ENCODE measurements at places on chromosomes 7 and 10. TPM values are rescaled to one million over a fixed set of nuclear protein-coding genes. Genes with fewer than 3 reads are reported as not detected.

- peaks cover 11% of the 10 kb centered on the region for H3K4me1 ChIP-seq
- H3K36me3 ChIP-seq = no peaks in the 10 kb centered on the region
Measured at GRCh38 chr7:120402801-120403200, 129.8 kb downstream of the KCND2 start.

The HOXA4 gene
- 2.6 TPM for total RNA-seq

DNA sequence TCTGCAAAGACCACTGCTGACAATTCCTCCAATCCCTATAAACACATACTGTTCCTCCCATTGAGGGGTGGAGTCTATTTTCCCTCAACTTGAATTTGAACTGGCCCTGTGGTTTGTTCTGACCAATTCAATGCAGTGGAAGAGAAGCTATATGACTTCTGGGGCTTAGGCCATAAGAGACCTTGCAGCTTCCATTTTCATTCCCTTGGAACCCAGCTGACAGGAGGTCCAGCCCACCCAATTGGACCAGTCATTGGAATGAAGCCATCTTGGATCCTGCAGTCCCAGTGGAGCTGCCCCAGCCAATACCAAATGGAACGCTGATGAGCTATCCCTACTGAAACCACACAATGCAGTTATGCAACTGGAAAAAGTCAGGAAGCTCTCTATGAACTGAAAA, 8.9 kb upstream of the TMED4 start:
- no peak for DNase-seq
- H3K27me3 ChIP-seq = no peaks in the 10 kb centered on the region
- H3K36me3 ChIP-seq = no peaks in the 10 kb centered on the region
- H3K27ac ChIP-seq = no peak overlapping the region
- H3K4me3 ChIP-seq = no peak overlapping the region

GRCh38 chr10:119541459-119542356, 811 bp downstream of the RGS10 start:
- peak overlapping the region; percentile 78 for H3K27ac ChIP-seq
- no peaks in the 10 kb centered on the region for H3K27me3 ChIP-seq
- no peaks in the 10 kb centered on the region for H3K36me3 ChIP-seq
- DNase-seq = peak; percentile 74
- H3K4me1 ChIP-seq = peaks cover 80% of the 10 kb centered on the region
- H3K4me3 ChIP-seq = peak overlapping the region; percentile 87

DNA sequence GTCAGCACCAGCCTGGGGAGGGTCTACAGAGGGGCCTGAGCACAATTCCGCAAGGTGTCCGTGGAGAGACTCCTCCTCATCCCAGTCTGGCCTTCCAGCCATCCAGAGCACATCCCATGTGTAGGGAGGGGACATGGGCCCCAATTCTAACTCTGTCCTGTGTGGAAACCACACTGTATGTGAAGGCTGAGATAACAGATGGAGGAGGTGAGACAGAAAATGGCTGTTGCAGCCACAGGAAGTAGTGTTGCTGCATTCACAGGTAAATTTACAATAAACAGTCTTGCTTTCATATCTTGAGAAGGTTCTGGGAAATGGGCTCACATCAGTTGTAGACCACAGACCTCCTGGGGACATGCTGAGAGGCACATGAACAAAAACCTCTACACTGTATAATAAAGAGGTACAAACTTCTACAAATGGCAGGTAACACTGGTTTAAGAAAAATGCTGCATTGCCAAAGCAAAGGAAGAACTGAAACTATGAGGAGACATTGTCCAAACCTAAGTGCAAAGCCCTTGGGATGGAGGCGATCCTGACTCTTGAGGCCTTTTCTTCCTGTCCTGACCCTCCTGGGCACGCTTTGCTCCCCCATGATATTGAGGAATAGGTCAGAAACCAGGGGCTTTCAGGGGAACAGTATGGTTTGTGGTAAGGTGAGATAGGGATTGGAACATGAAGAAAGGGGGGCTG, 21.6 kb upstream of the GIMAP2 start:
- DNase-seq = no peak
- H3K27me3 ChIP-seq = no peaks in the 10 kb centered on the region
- H3K4me1 ChIP-seq = no peaks in the 10 kb centered on the region
- H3K4me3 ChIP-seq = no peak overlapping the region
- no peak overlapping the region for H3K27ac ChIP-seq
- no peaks in the 10 kb centered on the region for H3K36me3 ChIP-seq

DNA sequence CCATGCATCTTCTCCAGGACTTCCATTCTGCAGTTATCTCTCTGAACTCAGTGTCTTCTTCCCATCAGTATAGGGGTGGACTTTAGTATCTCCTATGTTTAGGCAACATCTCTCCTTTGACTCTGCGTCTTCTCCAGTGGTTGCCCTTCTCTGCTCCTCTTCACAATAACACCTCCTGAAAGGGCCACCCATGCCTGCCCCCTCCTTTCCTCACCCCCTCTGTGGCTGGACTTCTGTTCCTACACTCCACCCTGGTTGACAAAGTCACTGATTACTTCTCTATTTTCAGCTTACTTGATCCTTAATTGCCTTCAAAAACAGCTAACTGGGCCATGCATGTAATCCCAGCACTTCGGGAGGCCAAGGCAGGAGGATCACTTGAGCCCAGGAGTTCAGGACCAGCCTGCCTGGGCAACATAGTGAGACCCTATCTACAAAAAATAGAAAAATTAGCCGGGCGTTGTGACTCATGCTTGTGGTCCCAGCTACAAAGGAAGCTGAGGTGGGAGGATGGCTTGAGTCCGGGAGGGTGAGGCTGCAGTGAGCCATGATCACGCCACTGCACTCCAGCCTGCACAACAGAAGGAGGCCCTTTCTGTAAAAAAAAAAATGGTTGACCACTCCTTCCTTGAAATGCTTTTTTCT, 13.7 kb downstream of the SRGN start:
- DNase-seq = no peak
- no peaks in the 10 kb centered on the region for H3K36me3 ChIP-seq
- H3K4me1 ChIP-seq = no peaks in the 10 kb centered on the region
- no peak overlapping the region for H3K4me3 ChIP-seq
- H3K27me3 ChIP-seq = no peaks in the 10 kb centered on the region

The NODAL gene
- not detected for total RNA-seq

DNA sequence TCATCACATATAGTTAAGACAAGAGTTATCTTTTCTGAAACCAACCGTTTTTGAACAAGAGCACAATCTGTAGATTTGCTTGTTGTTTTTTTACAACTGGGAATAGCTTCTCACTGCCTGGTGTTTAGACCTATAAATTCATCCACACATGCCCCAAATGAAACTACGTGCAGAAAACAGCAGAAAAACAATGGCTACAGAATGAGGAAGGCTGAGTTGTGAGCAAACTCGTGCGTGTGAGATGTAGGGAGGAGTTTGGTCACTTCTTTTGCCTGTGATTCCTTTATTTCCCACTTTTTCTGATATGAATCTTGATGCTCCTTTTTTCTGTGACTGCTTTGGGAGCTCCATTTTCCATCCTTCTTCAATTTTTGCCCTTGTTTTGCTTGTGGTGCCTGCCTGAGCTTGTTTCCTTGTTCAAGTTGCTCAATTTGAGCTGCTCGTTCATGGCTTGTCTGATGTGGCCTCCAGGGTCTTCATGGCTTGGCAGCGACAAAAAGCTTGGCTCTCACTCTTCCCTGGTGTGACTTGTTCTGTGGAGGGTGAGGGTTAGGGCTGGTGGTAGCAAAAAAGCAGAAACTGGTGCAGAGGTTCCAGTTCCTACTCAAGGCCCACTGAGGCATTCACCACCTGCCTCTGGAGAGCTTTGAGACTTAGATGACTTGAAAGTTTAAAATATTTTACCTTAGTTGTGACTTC, 76.9 kb downstream of the ZNF365 start:
- no peaks in the 10 kb centered on the region for H3K4me1 ChIP-seq
- H3K27me3 ChIP-seq = no peaks in the 10 kb centered on the region
- H3K36me3 ChIP-seq = no peaks in the 10 kb centered on the region

GRCh38 chr7:81924494-81924893, 154.6 kb upstream of the HGF start:
- no peaks in the 10 kb centered on the region for H3K4me1 ChIP-seq
- H3K36me3 ChIP-seq = no peaks in the 10 kb centered on the region
- no peaks in the 10 kb centered on the region for H3K27me3 ChIP-seq
- DNase-seq = no peak
- H3K27ac ChIP-seq = no peak overlapping the region

The SORCS1 gene
- 6.8 TPM for total RNA-seq

The SPDYE5 gene
- not detected for total RNA-seq

The KLF14 gene
- not detected for total RNA-seq

The NRAP gene
- not detected for total RNA-seq

GRCh38 chr7:130208516-130208915, 856 bp downstream of the SSMEM1 start:
- H3K4me3 ChIP-seq = no peak overlapping the region
- H3K27ac ChIP-seq = no peak overlapping the region
- no peaks in the 10 kb centered on the region for H3K4me1 ChIP-seq
- no peaks in the 10 kb centered on the region for H3K27me3 ChIP-seq

The GNGT1 gene
- not detected for total RNA-seq

GRCh38 chr10:18545621-18546305, 105.6 kb downstream of the NSUN6 start:
- H3K4me1 ChIP-seq = peaks cover 4% of the 10 kb centered on the region
- H3K27ac ChIP-seq = no peak overlapping the region
- H3K27me3 ChIP-seq = no peaks in the 10 kb centered on the region
- H3K36me3 ChIP-seq = peaks cover under 1% of the 10 kb centered on the region

DNA sequence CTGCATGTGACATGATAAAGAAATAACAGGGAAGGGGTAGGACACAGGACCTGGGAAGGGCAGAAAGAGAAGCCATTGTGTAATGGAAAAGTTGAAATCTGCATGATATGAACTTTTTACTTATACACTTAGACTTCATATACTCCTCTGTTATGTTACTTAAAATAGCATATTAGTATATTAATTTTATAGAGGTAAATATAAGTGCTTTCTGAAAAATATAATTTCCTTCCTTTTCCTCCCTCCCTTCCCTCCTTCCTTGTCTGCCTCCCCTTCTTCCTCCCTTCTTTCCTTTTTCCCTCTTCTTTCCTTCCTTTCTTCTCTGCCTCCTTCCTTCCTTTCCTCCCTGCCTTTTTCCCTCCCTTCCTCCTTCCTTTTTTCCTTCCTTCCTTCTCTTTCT, 363.7 kb downstream of the CALN1 start:
- H3K27me3 ChIP-seq = no peaks in the 10 kb centered on the region
- H3K4me1 ChIP-seq = no peaks in the 10 kb centered on the region
- no peak for DNase-seq
- H3K4me3 ChIP-seq = no peak overlapping the region
- no peaks in the 10 kb centered on the region for H3K36me3 ChIP-seq

DNA sequence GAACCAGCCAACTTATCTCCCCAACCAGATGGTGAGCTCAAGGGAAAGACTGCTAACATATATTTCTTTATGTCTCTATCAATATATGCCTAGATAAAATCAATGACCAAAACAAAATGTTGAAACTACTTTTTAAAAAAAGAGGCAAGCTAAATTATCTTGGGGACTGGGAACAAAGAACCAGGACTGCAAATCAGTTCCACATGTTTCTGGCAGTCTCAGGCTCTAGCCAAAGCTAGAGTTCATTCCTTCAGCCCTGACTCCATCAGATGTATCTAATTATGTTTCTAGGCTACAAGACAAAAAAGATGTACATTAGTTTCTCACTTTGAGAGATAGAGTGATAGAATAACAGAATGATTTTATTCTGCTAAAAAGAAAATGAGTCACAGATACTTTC, 1290.3 kb upstream of the SORCS1 start:
- H3K4me1 ChIP-seq = no peaks in the 10 kb centered on the region
- H3K4me3 ChIP-seq = no peak overlapping the region
- no peak overlapping the region for H3K27ac ChIP-seq
- no peak for DNase-seq

The SPACDR gene
- total RNA-seq = 0.95 TPM

DNA sequence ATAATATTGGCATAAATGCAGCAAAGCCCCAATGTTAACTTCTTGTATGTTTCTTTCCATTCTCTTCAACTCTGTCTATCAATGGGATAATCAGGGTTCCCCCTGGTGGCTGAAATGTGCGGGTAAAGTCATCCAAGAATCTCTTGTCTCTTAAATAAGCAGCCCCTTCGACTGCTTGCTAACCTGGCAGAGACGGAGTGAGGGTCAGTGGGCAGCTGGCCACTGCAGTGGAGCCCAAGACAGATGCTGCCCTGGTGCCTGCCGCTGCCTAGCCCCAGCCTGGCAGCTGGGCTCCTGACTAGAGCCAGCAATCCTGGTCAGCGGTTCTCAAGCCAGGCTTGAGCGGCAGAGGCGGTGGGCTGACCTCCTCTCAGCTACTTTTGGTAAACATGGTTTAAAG, 248.9 kb downstream of the COBL start:
- no peaks in the 10 kb centered on the region for H3K4me1 ChIP-seq
- H3K36me3 ChIP-seq = no peaks in the 10 kb centered on the region
- DNase-seq = peak; percentile 76
- H3K27me3 ChIP-seq = no peaks in the 10 kb centered on the region

GRCh38 chr7:74599244-74599643, 58.3 kb upstream of the GTF2I start:
- DNase-seq = no peak
- H3K4me1 ChIP-seq = no peaks in the 10 kb centered on the region
- H3K4me3 ChIP-seq = no peak overlapping the region
- H3K36me3 ChIP-seq = peaks cover 22% of the 10 kb centered on the region

GRCh38 chr7:115965796-115966475, 64.6 kb downstream of the TFEC start:
- DNase-seq = no peak
- no peaks in the 10 kb centered on the region for H3K36me3 ChIP-seq
- no peak overlapping the region for H3K27ac ChIP-seq
- no peaks in the 10 kb centered on the region for H3K27me3 ChIP-seq
- H3K4me1 ChIP-seq = no peaks in the 10 kb centered on the region

DNA sequence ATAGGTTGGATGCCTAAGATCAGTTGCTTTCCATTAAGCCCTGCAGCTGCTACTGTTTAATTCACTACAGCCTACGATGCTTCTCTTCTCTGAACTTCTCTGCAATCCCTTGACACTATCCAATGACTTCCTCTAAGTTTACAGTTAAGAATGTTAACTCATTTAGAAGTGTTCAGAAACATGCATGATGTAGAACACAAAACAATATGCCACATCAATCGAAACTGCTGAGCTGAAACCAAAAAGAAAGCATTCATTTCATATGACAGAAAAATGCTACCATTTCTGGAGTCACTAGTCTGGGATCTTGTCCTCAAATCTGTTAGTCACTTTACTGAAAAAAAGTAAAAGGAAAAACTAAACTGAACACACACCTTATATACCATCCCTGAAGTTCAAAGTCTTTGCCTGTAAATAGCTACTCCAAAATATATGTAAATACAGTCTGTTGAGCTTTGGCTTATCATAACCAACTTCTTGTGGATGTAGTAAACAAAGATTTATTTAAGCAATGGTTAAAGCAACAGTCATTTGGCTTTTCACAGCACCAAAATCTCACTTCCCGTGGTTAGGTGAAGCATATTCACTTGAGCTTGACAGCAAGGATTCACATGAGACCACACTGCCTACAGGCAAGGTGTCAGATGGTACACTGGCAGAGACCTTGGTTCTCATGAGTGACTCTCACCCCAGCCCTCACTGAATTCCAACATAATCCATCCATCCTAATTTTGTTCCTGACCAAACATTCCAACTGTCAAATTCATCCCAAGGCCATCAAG, 187.0 kb downstream of the PPP1R17 start:
- no peak overlapping the region for H3K4me3 ChIP-seq
- no peak for DNase-seq
- no peaks in the 10 kb centered on the region for H3K4me1 ChIP-seq
